ENCODE measurements at places on chromosomes 5 and 9.

- DNase-seq = peak; percentile 82
Observed at GRCh38 chr5:175478384-175479124, at the start of gene SFXN1. TSS of gene SFXN1 (plus strand) at chr5:175478560. CDS start at chr5:175492104, 13,544 bp downstream.

DNA sequence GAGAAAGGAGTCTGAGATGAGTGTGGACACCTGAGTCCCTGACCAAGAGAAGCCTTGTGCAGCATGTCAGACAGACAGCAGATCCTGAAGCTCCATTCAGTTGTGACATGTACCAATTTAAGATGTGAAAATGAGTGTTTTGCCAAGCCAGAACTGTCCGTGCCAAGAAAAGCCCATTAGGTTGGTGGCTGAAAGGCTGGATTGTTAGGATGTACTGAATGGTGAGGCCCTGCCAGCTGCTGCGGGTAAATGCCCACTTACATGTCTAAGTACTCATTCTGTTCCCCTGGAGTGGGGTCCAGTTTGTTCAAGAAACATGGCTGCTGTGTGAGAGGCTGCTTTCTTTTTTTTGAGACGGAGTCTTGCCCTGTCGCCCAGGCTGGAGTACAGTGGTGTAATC lies 14.6 kb downstream of the DAPK1 start:
- no peak for DNase-seq

- DNase-seq = no peak
Observed at GRCh38 chr9:108636013-108636412, 219.8 kb downstream of the ACTL7B start.

DNA sequence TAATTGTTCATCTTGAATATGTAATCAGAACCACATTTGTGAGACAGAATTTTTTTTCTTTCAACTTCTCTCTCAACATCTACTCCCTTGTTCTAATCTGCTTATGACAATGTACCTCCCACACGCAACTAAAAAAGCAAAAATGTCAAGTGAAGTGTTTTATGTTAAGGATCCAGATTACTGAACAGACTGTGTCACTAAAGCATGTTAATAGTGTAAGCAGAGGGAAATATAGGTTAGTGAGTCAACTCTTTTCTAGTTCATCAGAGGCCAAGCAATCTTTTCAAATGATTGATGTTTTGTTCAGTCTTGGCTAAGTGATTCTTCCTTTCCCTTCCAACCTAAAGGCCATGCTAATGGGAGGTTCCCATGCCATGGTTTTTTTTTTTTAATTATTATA lies 34.7 kb upstream of the IDNK start:
- no peak for DNase-seq

- no peak for DNase-seq
Observed at GRCh38 chr5:173888473-173889131, 453 bp downstream of the CPEB4 start.
